Activated CD4-positive, alpha-beta memory T cell treated with anti-CD3 and anti-CD28 coated beads for 36 hours (primary cell): ENCODE measurements at places on chromosomes 13 and 19.

- DNase-seq: no peak
Observed at GRCh38 chr13:101654883-101655282, 202.4 kb downstream of the ITGBL1 start.

- no peak for DNase-seq
Observed at GRCh38 chr13:21526707-21527540, 67.8 kb upstream of the ZDHHC20 start.

- DNase-seq: peak; percentile 63
Observed at GRCh38 chr13:23956106-23956505, 58.8 kb upstream of the C1QTNF9B start.

DNA sequence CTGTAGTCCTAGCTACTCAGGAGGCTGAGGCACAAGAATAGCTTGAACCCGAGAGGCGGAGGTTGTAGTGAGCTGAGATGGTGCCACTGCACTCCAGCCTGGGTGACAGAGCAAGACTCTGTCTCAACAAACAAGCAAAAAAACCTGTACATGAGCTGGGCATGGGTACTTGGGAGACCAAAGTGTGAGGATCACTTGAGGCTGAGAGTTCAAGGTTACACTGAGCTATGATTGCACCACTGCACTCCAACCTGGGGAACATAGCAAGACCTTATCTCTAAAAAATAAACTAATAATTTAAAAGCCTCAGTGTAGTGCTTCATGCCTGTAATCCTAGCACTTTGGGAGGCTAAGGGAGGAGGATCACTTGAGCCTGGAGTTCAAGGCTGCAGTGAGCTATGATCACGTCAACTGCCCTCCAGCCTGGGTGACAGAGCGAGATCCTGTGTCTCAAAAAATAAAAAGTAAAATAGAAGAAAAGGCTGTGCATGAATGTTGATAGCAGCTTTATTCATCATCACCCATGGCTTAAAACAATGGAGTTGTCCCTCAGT lies 12.3 kb upstream of the DOCK6 start:
- no peak for DNase-seq

- DNase-seq: no peak
Observed at GRCh38 chr19:18029617-18030338, 21.8 kb downstream of the ARRDC2 start.

GRCh38 chr13:40432018-40432978 lies 234.1 kb downstream of the FOXO1 start:
- DNase-seq: no peak

GRCh38 chr19:19774354-19775033 lies 41.6 kb upstream of the ZNF14 start:
- no peak for DNase-seq

- peak; percentile 77 for DNase-seq
Observed at GRCh38 chr13:77184455-77184854, 142.4 kb downstream of the MYCBP2 start.

DNA sequence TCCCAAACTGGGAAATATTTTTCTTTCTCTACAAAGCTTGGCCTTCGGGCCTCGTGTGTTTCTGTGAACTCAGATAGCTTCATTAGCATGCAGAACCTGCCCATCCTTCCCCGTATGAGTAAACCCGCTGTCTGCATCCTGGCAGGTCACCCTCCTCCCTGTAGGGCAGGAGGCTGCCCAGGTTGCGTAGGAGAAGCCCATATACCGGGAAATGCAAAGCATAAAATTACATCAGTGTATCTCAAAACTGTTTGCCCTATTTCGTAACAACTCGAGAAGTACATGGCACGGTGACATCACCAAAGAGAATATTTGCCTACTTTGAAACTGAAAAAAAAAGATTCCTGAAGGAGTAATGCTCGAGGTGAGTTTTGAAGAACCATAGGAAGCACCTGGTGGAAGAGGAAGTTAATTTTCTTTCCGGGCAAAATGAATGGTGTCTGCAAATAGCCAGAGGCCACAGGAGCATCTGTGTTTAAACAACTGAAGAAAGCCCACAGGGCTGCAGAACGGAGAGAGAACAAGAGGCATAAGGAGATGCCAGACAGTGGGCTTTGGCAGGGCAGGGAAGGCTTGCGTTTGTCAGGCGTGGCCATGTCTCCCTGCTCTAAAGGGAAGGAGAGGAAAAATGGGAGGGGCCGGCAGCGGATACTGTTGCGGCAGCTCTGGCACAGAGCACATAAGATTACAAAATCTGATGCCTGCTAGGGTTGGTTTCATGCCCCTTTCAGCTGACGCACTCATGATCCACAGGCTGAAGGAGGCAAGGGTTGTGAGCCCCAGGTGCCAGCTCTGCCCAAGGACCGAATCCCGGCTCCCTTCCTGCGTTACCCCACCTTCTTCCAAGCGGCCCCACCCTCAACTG lies 81.4 kb downstream of the IRS2 start:
- DNase-seq: no peak

GRCh38 chr13:48252176-48252575 lies 19.2 kb downstream of the ITM2B start:
- no peak for DNase-seq

- DNase-seq: no peak
Observed at GRCh38 chr19:17091758-17092333, 16.3 kb downstream of the MYO9B start.
